ENCODE measurements at places on chromosomes 16 and 17.

- DNase-seq = no peak
Measured at GRCh38 chr16:58847902-58848661, 114.0 kb upstream of the GOT2 start.

GRCh38 chr17:48513666-48514455 is 16.9 kb downstream of the HOXB1 start:
- no peak for DNase-seq

DNA sequence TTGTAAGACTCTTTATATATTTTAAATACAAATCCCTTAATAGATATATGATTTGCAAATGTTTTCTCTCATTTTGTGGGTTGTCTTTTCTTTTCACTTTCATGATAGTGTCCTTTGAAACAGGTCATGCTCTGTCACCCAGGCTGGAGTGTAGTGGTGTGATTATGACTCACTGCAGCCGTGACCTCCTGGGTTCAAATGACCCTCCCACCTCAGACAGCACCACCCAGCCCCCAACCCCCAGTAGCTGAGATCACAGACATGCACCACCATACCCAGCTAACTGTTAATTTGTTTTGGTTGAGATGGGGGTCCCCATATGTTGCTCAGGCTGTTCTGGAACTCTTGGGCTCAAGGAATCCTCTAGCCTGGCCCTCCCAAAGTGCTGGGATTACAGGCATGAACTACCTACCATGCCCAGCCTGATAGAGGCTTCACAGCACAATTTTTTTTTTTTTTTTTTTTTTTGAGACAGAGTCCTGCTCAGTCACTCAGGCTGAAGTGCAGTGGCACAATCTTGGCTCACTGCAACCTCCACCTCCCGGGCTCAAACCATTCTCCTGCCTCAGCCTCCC is 18.5 kb upstream of the TMIGD1 start:
- no peak for DNase-seq

GRCh38 chr17:58338841-58339754 is 10.5 kb upstream of the TSPOAP1 start:
- peak; percentile 64 for DNase-seq

GRCh38 chr16:24289166-24289700 is 33.1 kb downstream of the CACNG3 start:
- no peak for DNase-seq

DNA sequence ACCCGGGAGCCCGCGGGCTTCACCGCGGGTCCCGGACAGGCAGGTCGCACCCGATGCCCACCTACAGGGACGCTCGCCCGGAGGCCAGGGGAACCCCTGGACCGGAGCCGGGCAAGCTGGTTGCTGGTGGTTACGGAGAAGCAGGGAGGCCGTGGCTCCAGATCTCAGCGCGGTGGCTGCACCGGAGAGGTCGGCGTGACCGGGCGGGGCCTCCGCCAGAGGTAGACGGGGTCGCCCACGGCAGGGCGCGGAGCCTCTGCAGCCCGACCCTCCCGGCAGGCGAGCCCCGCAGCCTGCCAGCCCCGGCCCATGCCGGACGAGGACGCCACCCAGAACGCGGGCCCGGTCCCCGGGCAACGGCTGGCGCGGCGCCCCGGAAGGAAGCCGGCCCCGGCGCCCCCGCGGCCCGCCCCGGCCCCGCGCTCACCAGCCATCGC is 341 bp downstream of the PCYT2 start:
- DNase-seq = peak; percentile 30

- DNase-seq = no peak
Measured at GRCh38 chr17:12097326-12097725, 76.6 kb downstream of the MAP2K4 start.

- DNase-seq = peak; percentile 33
Measured at GRCh38 chr17:70215656-70216055, 46.3 kb downstream of the KCNJ2 start.

- no peak for DNase-seq
Measured at GRCh38 chr17:4839965-4840892, 7.1 kb downstream of the MINK1 start.
